ENCODE measurements at places on chromosomes 4 and X.
A peak's percentile ranks its signal among the peaks of the same experiment; 100 is the strongest.

- no peak for DNase-seq
These were observed 4.0 kb downstream of the TMEM164 start for GRCh38 chrX:110006821-110007375.

- DNase-seq, result no peak
These were observed 5.1 kb upstream of the GABRQ start for GRCh38 chrX:152632445-152633097.

GRCh38 chr4:23911675-23912455 lies 22.0 kb upstream of the PPARGC1A start:
- no peak for DNase-seq

- no peak for DNase-seq
These were observed 280.1 kb downstream of the RAPGEF2 start for GRCh38 chr4:159382856-159383561.

GRCh38 chrX:129108936-129109335 lies 414.4 kb downstream of the SMARCA1 start:
- no peak for DNase-seq

DNA sequence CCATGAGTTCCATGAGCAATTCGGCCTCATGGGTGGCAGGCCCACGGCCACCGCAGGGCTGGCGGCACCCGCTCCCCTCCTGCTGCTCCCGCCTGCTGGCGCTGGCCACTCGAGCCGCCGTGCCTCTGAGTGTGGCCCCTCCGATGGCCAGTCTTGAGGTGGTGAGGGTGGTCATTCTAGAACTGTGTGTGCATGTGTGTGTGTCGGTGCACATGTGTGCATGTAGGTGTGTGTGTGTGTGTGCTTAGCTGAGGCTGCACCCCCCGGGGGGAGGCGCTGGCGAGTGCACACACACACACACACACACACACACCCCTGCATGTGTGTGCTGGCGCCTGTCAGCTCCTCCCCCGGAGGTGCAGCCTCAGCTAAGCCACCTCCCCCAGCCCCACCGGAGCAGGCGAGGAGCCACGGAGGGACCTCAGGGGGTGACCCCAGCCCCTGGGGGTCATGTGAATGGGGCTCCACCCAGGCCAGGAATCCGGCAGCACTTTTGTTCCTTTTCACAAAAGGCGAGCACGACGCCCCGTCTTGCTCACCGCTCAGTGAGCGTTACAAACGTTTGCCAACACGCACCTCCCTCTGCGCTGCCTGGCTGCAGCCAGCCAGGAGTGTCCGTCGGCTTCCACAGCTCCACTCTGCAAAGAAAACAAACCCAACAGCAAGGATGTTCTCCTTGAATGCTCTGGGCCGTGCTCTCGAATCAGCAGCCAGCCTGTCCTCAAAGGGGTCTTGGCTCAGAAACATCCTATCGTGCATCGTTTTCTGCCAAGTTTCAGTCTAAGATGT lies 29.9 kb downstream of the FGFRL1 start:
- DNase-seq, result no peak

DNA sequence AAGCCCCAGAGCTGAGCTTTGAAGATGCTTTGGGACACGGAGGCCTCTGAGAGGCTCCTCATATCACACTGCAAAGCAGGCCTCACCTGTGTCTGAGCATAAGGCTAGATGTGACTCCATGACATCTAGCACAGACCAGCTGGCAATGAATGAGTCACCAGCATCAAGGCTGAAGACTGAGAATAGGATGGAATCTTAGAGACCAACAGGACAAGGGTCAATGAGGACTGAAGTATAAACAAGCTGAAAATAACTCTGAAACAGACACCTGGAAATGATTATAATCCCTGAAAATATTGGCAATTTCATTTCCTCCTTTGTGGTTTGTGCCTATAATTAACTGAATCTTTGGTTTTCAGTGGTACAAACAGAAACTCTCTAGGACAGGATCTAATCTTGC lies 87.1 kb upstream of the PRPS1 start:
- DNase-seq, result no peak

DNA sequence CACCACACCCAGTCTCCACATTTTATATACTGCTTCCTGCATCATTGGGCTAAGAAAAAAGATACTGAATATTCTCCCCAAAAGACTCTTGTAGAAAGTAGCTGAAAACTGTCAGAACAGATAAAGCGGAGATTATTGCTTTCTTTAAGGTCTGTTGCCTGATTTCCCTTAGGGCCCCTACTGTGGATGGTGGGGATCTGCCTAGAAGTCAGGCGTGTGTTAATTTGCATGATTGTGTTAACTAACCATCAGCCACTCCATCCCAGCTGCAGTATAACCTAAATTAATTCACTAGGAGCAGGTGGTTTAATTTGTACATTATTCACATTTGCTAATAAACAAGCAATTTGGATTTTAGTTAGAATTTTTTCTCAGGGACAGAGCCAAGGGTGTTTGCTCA lies 360.3 kb downstream of the FBXW7 start:
- no peak for DNase-seq

GRCh38 chr4:15718959-15719358 lies 16.1 kb downstream of the BST1 start:
- no peak for DNase-seq

GRCh38 chrX:125340490-125340889 lies 20.8 kb downstream of the TEX13C start:
- no peak for DNase-seq

- no peak for DNase-seq
These were observed 80.4 kb downstream of the FRAS1 start for GRCh38 chr4:78137532-78137931.

- DNase-seq, result no peak
These were observed 45.2 kb downstream of the CXCL13 start for GRCh38 chr4:77650787-77651186.

GRCh38 chr4:74004668-74005067 lies 6.2 kb upstream of the CXCL5 start:
- DNase-seq, result no peak

DNA sequence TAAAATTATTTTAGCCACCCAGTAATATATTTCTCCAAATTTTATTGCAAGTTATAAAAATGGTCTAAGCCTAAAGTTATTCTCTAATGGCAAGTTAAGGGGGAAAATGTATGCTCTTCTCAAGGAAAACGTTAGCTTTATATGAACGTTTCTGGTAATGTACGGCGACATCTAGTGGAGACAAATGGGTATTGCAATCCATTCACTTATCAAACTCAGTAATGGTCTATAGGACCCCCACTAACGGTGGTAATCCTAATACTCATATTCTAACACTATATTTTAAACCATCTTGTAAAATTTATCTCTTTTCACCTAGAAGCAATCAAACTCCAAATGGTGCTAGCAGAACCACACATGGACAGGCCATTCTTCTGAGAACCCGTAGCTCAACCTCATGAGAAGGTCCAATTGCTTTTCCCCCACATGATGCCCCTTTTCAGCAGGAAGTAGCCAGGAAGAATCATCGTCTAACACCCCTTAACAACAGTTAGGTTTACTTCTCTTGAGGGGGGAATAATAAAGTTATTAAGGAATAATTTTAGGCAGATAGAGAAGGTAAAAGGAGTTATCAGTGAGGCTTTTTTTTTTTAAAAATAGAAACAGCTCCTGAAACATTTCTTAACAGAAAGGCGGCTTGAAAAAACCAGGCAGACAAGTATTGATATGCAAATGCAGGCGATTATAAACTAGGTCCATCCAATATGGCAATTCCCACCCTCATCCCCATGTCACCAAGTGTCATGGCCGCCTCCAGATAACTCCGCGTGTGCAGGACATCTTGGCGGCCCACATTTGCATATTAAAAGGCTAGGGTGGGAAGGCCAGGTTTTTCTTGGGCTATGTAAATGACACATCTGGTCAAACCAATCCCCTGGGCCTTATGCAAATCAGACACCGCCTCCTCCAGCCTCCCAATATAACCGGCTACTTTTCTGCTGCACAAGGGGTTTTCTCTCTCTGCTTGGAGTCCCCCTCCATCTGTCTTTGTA lies 35.0 kb downstream of the NUDT11 start:
- no peak for DNase-seq

DNA sequence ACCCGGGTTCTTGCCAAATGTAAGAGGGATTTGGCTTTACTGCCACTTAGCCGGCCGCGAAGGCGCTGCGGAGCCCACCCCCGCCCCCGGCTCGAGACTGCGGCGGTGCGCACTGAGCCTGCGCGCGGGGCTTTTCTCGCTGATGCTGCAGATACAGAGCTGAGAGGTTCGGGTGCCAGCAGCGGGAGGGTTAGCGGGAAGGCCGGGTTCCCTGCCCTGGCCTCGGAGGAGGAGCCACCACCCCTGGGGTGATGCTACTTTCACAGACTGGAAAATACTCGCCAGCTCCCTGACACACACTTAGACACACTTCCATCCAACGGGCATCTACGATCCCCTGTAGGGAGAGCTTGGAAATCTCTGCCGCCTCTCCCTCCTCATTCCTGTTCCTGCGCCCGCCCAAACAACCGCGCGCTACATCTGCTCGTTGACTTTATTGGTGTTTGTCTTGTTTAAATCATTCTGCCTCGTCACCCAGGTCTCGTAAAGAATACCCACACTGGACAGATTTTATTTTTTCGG lies 2.1 kb upstream of the PCDH7 start:
- DNase-seq, result peak; percentile 69

DNA sequence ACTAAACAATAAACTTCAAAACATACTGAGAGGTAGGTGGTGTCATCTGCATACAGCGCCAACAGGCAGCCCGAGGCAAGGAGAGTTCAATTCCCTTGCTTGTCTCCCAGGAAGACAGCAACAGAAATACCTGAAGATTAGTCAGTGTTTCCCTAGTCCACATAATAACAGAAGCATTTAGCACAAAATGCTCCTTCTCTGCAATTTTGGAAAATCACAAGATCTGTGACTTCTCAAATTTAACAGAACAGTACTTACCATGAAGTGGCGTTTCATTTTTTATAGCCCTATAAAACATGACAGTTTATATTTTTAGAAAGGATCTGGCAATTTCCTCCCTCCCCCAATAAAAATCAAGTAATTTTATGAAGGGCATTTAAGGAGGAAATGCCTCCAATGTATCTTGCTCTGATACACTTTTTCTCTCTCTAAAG lies 67.1 kb upstream of the MYOZ2 start:
- no peak for DNase-seq

DNA sequence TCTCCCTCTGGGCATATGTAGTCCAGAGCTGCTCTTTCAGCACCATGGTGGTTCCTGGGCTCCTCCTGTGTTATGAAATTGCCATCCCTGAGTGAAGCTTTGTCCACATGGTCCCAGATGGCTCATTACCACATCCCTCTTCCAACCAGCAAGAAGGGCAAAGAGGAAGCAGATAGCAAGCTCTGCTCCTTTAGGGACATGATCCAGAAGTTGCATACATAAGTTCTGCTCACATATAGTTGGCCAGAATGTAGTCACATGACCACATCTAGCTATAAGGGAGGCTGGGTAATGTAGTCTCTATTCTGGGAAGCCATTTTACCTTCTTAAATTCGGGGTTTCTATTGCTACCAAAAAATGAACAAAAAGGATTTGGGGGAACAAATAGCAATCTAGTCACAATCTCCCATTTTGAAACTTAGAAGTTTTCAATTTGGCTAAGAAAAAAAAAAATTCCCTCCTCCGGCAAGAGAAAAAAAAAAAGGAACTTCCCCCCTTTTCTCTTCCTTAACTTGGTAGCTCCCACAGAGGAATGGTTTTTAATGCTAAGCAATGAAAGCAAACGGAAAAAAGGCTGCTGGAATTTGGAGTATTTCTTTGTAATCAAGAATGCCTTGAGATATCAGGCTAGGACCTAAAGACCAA lies 88.2 kb upstream of the USP9X start:
- DNase-seq, result no peak

GRCh38 chr4:184408684-184409081 lies 65.7 kb downstream of the IRF2 start:
- no peak for DNase-seq

DNA sequence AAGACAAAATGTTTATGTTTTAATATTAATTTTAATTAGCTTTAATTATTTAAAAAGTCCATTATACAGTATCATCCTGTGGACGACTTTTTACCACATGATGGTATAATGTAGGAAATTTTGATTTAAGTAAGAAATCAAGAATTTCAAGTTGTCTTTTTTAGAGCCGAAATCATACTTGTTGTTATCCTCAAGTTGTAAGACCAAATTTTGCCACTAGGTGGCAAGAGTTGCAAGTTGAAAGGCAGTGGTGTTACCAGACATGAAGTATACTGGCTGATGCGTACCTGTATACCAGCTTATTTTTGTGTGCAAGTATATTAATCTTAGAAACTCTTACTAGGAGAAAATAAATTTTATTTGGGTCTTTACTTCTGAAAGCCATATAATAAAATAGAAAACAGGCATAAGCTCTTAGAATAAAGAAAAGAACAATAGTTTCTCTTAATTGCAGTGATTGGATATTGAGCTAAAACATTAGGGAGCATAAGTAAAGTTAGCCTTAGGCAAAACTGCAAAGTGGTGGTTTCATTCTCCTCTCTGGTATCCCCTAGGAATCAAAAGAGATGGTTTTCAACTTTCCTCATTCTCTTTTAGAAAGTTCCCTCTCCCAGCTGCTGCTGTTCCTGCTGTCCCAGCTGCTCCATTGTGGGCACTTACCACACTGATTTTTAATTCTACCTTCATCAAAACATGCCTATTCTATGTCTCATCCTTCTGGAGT lies 118.0 kb upstream of the WDFY3 start:
- no peak for DNase-seq

DNA sequence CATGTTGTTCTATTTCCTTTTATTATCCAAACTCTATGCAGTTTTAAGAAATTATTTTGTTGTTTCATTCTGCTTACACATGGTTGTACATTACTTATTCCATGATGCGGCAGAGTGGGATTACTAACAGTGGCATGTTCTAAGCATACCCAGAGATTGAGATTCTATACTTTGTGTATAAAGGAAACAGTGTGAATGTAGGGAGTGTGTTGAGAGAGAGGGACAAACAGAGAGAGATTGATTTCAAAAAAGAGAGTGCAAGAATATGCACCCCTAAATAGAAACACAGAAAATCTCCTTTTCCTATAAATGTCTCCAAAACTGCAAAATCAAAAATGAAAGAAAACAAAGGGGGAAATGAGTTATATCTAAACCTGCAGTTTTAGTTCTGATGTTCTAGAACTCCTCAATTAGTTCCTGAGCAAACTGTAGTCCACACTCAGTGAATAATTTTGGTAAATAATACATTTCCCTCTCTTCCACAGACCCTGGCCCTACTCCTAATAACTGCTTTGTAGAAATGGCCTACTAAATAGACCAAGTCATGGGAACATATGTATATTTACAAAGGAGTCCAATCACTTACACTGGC lies 31.0 kb downstream of the SLC9B1 start:
- DNase-seq, result no peak

DNA sequence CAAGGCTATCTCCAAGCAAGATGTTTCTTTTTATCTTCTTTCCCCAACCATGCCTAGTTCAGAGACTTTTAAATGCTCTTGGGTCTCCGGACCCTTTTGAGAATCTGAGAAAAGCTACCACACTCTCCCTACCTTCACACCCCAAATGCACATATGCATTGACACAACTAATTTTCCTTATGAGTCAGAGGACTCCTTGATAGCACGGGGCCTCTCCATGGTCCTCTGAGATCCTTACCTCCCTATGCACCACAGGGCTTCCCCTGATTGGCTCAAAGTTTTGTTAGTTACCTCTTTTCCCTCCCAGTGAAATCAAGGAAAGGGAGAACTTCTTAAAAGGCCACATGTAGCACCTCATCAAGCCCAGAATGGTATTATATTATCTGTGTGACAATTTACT lies 86.8 kb upstream of the ATP6AP2 start:
- no peak for DNase-seq

Measured in nucleus accumbens (tissue), 56 donors.